Naive B cell (primary cell): ENCODE measurements at places on chromosomes 5 and 9. TPM values are rescaled to one million over a fixed set of nuclear protein-coding genes. Genes with fewer than 3 reads are reported as not detected.
A peak's percentile ranks its signal among the peaks of the same experiment; 100 is the strongest.

GRCh38 chr5:155004138-155004744, 9.3 kb upstream of the KIF4B start:
- no peak for DNase-seq

- DNase-seq, result no peak
These were observed 20.0 kb upstream of the COL5A1 start for GRCh38 chr9:134621558-134622110.

TYRP1 gene
- not detected for polyA plus RNA-seq

DNA sequence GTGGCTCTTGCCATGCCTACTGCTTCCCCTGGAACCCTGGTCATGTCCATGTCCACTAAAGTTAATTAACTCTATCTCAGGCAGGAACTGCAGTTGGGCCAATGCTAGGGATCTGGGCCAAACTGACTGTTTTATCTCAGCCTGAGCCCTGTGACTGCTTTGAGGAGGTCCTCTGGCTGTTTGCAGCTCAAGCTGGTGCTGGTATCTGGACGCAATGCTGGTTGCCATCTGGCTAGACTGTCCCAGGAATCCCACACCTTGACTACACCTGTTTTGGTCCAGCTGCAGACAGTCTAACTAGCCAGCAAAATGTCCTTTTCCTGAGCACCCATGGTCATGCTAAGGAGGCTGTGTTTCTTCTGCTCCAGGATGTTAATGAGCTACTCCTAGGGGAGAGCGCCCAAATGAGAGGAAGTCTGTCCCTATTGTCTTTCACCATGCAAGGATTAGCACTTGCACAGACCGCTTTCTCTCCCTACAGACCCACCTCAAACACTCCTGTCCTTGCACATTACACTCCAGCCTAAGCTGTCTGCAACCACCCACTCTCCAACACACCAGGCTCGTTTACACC, 251.0 kb downstream of the SH3GL2 start:
- no peak for DNase-seq

- no peak for DNase-seq
These were observed 12.3 kb downstream of the DCANP1 start for GRCh38 chr5:135434591-135435466.

C7 gene
- not detected for polyA plus RNA-seq

- no peak for DNase-seq
These were observed 92.0 kb downstream of the THBS4 start for GRCh38 chr5:80127116-80127552.

SPINK6 gene
- polyA plus RNA-seq, result not detected

DNA sequence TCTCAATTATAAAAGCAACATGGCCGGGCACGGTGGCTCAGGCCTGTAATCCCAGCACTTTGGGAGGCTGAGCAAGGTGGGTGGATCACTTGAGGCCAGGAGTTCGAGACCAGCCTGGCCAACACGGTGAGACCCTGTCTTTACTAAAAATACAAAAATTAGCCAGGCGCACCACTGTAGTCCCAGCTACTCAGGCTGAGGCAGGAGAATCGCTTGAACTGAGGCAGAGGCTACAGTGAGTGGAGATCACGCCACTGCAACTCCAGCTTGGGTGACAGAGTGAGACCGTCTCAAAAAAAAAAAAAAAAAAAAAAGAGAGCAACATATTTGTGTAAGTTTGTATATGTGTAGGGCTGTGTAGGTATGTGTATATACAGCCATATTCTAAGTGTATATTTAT, 7.5 kb downstream of the RPS6 start:
- DNase-seq, result no peak

ACOT12 gene
- polyA plus RNA-seq, result not detected

SPEF2 gene
- 0.61 TPM for polyA plus RNA-seq

FOXD4L5 gene
- polyA plus RNA-seq, result not detected

KCTD16 gene
- not detected for polyA plus RNA-seq

GNG10 gene
- polyA plus RNA-seq, result 35.9 TPM

GRCh38 chr5:125258615-125259014, 512.2 kb upstream of the ZNF608 start:
- no peak for DNase-seq

DNA sequence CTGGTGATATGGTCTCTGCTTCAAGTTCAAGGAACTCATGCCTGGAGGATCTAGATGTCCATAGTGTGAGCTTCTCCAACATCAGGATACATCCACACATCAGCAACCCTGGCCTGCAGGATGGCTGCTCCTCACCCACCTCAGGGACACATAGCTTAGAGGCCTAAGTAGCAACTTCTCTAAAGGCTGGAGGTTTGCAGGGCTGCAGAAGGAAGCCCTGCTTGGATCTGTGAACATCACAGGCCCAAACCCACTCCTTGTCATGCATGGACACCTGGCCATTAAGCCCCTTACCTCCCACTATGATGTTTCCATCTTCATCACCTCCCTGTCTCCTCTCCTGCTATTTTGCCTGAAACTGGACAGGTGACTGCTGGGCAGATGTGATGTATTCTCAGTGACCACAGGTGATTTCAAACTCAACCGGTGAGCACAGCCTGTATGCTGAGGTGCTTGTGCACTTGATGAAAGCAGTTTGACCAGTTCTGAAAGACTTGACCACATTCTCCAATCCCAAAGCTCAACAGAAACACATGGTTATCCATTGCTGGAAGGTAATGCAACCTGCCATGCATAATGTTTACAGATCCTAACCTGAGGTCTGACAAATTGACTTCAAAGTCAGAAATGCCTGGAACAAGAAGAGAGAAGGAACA, 205.2 kb downstream of the FSTL4 start:
- no peak for DNase-seq

GRCh38 chr9:123723135-123723875, 206.6 kb downstream of the DENND1A start:
- DNase-seq, result no peak

- no peak for DNase-seq
These were observed 12.0 kb downstream of the TEX48 start for GRCh38 chr9:114669961-114670360.

DNA sequence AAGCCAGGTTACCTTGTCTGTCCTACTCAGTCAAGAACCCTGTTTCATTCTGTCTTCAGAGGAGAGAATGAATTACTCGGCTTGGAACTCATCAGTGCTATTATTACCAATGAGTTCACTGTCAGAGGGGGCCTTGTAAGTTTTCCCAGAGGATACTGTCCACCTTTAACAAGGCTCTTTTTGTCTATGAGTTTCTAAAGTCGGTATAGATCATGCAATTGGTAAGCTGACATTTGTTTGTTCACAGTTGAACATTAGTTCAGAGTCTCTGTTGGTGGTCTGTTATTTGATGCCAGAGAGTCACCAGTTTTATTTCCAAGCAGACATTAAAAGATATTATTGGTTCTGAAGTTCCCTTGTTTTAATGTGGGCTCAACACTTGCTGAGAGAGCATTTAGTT, 58.1 kb upstream of the DHFR start:
- DNase-seq, result no peak

- DNase-seq, result no peak
These were observed 106.0 kb downstream of the HACD4 start for GRCh38 chr9:20925256-20926045.

DNA sequence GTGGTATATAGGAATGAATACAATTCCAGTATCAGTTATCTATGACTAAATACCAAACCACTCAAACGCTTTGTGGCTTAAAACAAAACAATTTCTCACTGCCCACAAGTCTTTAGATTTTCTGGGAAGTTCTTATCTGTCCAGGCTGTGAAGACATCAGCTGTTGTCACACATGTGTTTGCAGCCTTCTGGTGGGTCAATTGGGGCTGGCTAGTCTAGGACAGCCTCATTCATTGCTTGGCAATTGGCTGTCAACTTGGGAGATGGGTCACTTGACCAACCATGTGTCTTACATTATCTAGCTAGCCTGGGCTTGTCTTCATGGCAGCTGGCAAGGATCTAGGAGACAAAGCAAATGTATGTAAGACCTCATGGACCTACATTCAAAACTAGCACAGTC, 53.8 kb upstream of the PAPPA start:
- DNase-seq, result no peak

TOMM5 gene
- polyA plus RNA-seq, result 190 TPM

GRCh38 chr5:3004361-3005080, 253.0 kb upstream of the IRX2 start:
- no peak for DNase-seq

DNA sequence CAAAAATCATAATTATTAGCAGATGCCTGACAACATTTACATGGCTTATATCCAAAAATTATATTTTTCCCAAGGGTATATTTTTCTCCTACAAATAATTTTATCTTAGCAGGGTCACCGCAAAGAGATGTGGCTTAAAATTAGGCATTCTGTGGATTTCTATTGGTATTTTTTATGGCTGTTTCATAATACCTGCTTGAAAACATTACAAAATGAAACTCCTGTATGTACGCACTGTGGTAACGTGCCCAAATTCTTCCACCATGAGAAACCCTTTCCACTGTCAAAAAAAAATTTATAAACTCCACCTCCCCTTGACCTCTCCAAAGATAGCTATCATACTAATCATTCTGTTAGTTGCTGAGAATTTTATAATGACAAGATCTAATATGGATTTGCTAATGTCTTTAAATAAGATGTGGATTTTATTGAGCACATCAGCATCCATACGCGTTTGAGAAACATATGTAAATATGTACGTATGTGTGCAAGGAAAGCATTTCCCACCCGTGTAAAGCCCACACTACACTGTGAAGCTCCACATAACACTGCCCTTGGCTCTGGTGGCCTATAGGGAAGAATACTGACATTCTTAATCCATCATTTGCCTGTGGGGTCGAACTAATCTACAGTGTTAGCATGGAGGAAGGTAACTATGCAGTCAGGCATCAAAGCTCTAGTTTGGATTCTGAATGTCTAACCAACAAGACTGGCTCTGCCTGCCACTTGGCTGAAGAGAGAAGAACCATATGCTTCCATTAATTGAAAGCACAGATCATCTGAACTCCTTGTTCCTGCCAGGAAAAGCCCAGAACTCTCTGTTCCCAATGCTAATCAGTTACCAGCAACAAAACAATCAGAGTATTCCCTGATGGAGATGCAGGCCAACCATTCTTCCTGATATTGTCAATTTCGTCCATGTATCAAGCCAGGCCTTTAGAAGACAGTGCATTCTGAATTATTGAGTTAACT, 244.7 kb downstream of the SPOCK1 start:
- DNase-seq, result no peak

DNA sequence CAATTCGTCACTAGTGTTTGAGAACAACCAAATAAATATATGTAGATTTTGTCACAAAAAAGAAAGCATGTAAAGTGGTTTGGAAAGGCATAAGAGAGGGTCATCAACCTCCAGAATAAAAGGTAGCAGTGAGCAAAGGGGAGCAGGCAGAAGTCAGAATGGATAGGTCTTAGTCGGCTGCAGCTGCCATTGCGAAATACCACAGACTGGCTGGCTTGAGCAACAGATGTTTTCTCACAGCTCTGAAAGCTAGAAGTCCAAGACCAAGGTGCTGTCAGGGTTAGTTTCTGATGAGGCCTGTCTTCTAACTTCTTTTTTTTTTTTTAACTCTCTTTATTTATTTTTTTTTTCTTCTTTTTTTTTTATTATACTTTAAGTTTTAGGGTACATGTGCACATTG, 208.1 kb upstream of the PIK3R1 start:
- DNase-seq, result no peak

GRCh38 chr5:16837305-16837704, 98.8 kb downstream of the MYO10 start:
- DNase-seq, result no peak

DNA sequence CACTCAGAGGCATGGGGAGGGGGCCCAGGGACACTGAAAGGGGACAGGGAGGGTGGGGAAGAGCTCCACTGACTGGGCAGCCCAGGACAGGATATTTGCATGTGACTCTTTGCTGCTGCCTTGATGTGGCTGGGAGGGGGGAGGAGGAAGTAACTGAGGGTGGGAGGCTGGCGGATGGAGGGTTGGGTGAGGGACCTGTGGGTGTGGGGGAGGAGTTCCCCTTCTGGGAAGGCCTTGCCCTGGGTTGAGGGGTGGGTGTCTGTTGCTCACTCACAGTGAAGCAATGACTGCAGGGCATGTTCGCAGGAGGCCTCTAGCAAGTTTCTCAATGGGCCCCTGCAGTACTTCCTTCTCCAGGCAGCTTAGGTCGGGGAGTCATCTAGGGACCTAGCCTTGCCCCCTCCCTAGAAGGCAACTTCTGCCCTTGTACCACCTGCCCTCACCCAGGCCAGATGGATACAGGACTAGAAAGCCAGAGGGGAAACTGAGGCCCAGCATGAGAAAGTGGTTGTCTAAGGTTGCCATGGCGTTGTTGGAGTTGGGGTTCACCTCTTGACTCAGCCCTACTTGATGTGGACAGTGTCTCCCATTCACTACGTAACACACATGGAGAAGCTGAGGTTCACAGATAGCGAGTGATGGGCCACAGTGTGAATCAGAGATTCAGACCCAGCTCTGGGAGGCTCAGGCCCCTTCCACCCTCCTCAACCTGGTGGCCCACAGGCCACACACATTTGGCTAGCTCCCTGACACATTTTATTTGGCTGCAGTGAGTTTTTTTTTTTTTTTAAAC, 3.0 kb downstream of the GRK6 start:
- peak; percentile 80 for DNase-seq

UBE2QL1 gene
- polyA plus RNA-seq, result not detected

DNA sequence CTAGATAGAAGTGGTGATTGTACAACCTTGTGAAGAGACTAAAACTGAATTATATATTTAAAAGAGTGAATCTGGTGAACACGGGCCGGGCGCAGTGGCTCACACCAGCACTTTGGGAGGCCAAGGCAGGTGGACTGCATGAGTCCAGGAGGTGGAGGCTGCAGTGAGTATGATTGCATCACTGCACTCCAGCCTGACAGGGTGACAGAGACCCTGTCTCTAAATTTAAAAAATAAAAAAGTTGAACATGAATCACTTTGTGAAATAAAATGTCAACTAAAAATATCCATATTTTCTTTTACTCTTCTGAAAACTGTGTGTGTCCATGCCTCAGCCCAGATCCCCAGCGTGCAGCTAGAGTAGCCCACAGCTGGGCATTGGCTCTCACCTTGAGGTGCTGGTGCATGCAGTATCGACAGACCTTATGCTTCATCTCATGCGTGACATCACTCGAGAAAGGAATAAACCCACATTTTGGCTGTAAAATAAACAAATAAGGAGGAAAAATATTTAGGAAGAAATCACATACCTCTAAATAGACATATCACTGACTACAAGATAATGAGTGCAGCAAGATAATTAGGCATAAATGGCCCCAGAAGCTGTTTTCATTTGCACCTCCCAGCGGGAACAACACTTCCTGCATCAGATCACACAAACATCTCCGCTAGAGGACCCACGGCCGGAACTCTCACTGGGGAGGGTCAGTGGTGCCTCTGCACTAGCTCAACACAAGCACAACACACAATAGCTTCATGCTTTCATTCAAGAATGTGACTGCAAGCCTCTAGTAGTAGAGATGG, 22.1 kb downstream of the IPPK start:
- DNase-seq, result no peak

DNA sequence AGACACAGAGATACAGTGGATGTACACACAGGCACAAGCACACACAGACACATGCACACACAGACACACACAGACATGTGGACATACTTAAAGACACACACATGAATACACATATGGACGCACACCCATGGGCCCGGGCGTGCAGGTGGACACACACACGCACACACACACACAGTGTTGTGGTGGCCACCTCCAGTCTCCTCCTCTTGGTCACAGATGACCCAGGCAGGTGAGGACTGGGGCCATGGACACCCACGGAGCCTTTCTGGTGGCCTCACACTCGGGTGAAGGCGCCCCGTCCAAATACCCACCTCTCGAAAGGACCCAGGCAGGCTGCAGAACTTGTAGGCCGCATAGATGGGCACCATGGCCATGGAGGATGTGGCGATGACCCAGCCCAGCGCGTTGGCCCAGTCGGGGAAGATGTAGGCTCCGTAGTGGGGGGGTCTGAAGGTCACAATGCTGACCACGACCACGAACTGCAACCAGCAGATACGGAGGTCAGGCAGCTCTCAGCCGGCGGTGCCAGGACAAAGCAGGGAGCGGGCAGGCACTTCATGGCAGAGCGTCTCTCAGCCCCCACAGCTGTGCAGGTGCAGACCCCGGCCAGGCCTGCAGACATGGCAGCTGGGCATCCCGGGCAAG, 42.5 kb downstream of the SLC6A3 start:
- no peak for DNase-seq
